ENCODE measurements at places on chromosomes 7 and 10.

GRCh38 chr10:95133016-95133752, 60.9 kb upstream of the ACSM6 start:
- peak; percentile 95 for DNase-seq

DNA sequence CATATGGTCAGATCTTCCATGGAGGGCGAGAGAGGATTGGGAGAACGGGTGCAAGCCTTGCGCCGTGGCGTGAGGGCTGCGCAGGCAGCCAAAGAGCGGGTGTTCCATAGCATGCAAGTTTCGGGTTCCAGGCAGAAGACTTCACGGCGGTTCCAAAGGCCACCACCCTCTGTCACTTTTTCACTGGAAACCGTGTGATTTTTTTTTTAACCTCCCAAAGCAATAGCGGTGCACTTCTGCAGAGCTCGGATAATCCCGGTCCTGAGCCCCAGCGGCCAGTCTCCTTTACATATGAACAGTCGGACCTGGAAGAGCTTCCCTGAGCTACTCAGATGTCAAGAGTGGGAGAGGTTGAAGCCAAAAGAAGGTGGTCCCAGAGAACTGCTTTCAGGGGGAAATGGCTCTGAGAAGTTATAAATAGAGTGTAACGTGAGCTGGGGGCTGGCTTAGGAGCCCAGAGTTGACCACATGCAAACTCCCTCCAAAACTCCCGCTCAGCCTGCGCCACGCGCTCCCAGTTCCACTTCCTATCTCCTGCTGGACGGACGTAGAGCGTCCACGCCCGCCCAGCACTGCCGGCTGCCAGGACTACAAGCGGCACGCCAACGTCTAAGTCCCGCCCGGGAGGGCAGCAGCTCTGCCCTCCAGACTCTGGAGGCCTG, at the start of gene MEOX2:
MEOX2 (minus strand) TSS at position 389 of the 662 bp plus-strand sequence; CDS start at position 108, 281 bp downstream.
- peak; percentile 30 for DNase-seq

GRCh38 chr10:17216217-17216900, 11.7 kb upstream of the VIM start:
- DNase-seq = peak; percentile 93

GRCh38 chr10:24234784-24235183, 25.8 kb downstream of the KIAA1217 start:
- no peak for DNase-seq

DNA sequence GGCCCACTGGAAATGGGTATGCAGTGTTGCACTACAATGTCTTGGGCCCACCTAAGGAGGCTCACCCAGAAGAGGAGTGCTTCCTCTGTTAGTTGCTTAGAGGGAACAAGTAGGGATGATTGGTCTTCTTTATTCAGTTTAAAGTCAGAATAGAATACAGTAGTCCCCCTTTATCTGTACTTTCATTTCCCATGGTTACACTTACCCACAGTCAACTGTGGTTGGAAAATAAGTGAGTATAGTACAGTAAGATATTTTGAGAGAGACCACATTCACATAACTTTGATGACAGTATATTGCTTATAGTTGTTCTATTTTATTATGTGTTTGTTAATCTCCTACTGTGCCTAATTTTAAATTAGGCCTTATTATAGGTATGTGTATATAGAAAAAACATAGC, 151.4 kb downstream of the COL28A1 start:
- DNase-seq = peak; percentile 8

DNA sequence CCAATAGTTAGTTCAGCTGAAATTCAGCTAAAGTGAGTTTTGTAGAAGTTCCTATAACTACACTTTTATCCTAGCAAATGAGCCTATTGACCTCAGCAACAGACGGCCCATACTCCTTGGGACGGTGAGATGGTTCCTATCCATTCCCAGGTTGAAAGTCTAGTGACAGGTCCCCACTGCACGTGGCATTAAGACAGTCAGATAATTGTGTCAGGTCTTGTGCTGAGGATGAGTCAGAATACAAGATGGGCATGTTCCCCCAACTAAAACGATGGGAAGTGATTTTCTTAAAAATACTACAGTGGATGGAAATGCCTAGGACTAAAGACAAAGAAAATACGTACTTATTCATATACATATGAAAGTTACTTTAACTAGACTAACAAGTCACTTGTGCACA, 2.1 kb downstream of the CAV1 start:
- DNase-seq = no peak

DNA sequence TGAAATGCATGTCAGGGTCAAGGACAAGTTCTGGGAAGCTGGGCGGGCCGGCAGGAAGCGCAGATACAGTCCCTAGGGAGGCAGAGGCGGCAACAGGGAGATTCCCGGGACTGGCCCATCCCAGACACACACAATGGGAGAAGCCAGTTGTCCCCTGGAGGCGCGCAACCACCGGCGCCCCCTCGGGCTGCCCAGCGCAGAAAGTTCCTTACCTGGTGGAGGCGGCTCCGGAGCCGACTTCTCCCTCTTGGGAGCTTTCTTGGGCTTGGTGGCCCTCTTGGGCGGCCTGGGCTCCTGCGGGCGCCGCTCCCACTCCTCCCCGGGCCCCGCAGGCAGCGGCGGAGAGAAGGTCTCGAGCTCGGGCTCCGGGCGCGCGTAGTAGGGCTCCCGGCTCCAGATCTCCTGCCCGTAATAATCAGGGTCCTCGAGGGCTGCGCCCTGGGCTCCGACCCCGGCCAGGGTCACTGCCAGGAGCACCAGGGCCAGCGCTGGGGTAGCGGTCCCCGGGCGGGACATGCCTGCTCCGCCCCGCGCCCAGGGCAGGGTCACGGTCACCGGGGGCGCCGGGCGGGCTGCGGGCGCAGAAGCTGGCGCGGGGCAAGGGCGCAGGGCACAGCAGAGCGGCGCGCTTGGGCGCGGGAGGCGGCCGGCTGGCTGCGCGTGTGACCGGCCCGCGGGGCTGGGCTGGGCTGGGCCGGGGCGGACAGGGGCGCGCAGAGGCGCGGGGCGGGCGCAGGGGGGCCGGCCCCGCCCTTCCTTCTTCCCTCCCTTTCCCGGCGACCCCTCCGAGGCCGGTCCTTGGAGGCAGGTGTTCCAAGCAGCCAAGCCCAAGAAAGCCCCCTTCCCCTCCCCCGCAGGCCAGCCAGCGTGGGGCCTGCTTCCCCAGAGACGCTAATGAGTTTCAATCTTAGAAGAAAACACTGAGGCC, at the start of gene CPXM2:
CPXM2 (minus strand) TSS at position 664 of the 928 bp plus-strand sequence; CDS start at position 516, 148 bp downstream.
- no peak for DNase-seq

DNA sequence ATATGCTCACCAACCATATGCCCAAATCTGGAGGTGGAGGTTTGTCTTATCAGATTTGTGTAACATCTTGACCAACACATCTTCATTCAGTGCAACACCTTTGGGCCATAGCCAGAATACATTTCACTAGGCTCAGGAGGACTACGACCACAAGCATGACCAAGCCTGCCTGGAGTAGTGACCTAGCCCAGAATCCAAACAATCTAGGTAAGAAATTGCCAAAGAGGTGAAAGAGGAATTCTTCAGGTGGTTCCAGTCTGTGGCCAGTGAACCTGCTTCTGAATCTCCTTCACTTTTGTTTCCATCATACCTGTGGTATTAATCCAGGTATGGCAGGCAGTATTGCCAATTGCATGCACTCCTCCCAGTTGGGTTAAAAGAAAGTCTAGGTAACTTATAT, 112.8 kb upstream of the RAB18 start:
- no peak for DNase-seq

- no peak for DNase-seq
Measured at GRCh38 chr7:103914147-103914899, 75.1 kb downstream of the RELN start.

- no peak for DNase-seq
Measured at GRCh38 chr10:131238669-131239280, 72.7 kb downstream of the TCERG1L start.

GRCh38 chr7:157690833-157691585, 354.2 kb downstream of the DNAJB6 start:
- DNase-seq = peak; percentile 41

DNA sequence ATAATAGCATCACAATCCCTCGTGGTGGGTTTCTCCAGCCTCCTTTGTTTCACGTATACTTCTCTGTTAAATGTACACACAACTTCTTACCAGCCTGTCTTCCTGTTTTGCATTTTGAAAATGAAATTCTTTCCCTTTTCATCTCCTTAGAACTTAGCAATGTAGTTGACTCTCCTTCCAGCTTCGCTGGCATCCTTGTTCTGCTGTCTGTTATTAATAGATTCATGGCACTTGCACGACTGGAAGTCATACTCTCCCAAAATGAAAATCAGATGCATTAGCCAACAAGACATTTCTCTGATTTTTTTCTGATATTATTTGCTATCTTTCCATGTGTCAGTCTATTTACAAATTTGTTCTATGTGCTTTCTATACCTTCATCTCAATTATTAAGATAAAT, 3.0 kb upstream of the CREB3L2 start:
- DNase-seq = no peak

- no peak for DNase-seq
Measured at GRCh38 chr10:74518061-74518460, 308.3 kb upstream of the KAT6B start.

DNA sequence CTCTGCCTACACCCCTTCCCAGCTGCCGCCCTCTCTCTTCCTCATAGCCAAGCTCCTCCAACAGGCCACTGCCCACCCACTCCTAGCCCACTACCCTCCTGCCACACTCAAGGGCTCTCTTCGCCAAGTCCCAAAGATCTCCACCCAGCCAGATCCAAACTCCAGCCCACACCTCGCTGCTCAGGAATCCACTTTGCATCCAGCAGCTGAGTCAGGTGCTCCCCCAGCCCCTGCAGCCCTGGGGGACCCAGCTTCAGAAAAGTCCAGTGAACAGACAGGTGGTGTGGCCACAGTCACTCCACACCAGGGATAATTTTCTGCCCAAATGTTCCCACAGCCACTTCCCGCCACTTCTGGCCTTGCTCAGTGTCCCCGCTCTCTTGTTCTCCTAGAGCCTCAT, 10.9 kb downstream of the OGDHL start:
- no peak for DNase-seq

DNA sequence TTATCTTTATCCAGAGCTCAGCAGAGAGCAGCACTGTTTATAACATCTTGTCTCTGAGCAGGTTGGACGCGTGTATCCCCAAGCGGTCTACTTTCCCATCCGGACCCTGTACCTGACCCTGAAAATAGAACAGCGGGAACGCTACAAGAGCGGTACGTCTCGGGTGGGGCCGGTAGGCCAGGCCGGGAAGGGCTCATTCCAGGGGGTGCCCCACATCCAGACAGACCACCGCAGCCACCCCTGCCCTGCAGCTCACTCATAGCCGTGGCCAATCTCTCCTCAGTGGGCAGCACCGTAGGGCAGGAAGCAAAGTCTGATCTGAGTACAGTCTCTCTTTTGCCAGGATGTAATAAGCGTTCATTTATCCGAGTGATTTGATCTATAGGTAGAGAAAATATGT, 113.7 kb downstream of the TRRAP start:
- no peak for DNase-seq

DNA sequence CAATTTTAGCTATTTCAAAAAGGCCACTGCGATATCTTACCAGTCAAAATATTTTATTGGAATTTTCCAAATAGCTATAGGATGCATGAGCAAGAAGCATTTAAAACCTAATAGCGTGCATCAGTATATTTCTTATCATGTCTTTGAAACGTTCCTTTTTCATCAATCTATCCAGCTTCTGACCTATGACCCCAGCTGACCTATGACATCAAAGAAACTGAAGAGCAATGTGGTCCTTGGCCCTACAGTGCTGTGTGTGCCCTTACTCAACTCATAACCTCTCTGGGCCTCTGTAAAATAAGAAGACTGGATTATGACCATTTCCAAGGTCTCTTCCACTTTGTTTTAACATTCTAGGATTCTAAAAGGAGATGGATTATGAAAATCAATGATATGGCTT, 118.2 kb downstream of the ZNF22 start:
- no peak for DNase-seq

DNA sequence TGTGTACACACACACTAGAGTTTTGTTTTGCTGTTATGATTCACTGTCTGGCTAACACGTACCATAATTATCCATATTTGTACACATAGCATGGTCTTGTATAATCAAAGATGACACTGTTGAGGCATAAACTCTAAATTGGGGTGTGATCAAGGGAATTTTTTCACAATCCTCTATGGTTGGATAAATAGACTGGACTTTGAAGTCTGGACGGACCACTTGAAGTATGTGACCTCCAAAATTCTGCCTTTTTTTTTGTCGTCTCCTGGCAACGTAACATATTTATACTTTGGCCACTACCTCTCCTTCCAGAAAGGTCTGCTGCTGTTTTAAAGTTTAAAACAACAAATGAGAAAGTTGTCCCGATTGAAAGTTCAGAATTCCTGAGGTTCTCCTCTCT, 193.4 kb downstream of the CACNB2 start:
- DNase-seq = no peak

GRCh38 chr10:22491931-22492615, 146.8 kb downstream of the SPAG6 start:
- DNase-seq = peak; percentile 66

DNA sequence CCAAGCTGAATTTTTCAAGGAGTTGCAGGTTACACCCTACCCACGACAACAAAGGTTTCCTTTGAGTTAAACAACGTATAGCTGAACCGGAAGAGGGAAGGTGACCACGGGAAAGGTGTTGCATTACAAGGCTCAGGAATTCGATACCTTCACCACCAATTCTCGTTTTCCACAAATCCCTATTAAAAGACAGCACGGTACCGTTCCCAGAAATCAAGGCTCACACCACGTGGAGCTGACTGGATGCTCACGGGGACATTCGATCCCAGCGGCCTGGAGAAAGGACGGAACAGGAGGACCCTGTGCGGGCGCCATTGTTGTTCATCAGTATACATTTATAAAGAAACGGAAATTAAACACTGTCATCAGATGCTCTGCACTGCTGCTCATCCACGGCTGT, 56.4 kb downstream of the CTBP2 start:
- DNase-seq = no peak

GRCh38 chr10:36534471-36535002, 590.9 kb upstream of the ANKRD30A start:
- peak; percentile 84 for DNase-seq

DNA sequence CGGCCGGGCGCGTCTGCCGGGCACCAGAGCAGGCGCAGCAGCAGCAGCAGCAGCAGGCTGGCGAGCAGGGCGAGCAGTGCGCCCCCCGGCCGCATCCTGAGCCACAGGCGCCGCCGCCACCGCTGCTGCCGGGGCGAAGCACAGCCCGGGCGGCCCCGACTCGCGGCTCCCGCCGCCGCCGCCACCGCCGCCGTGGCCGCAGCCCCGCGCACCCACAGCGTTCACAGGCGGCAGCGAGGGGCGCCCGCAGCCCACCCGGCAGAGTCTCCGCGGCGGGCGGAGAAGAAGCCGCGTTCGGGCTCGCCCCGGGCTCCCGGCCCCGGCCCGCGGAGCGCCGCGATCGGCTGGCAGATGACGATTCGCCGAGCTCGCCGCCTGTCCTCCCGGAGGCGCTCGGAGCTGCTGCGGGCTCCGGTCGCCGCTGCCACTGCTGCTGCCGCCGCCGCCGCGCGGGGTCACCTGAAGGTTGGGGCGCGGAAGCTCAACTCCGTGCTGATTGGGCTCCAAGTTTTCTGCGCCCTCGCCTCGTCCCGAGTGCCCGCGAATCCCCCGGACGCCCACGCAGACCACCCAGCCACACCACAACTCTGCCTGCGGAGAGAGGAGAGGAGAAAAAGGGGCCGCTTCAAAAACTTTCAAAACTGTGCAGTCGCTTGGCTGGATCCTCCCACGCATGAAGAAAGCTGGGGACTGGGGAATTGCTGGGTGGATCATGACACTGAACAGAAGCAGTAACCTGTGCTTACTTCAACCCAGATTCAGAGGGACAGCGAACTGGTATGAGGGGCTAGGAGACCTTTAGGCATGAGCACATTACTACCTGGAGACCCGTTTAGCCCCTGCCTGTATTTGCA, at the start of gene ST8SIA6:
ST8SIA6 (minus strand) TSS at position 435 of the 854 bp plus-strand sequence; CDS start at position 95, 340 bp downstream.
- DNase-seq = peak; percentile 87

Measured in hematopoietic multipotent progenitor cell treated with erythropoietin and hydrocortisone succinate and interleukin-3 and kit ligand, for 4 days (in vitro differentiated cells).